Trophoblast cell (in vitro differentiated cells and primary cell): ENCODE measurements at places on chromosomes 16 and 17.

- DNase-seq = no peak
Measured at GRCh38 chr16:50265260-50265659, 1.1 kb upstream of the ADCY7 start.

- DNase-seq = no peak
Measured at GRCh38 chr17:64385187-64386083, 5.2 kb downstream of the PECAM1 start.

GRCh38 chr17:59786536-59787319, 79.3 kb downstream of the VMP1 start:
- peak; percentile 98 for DNase-seq

GRCh38 chr16:4266372-4266771, 6.5 kb downstream of the TFAP4 start:
- DNase-seq = no peak

DNA sequence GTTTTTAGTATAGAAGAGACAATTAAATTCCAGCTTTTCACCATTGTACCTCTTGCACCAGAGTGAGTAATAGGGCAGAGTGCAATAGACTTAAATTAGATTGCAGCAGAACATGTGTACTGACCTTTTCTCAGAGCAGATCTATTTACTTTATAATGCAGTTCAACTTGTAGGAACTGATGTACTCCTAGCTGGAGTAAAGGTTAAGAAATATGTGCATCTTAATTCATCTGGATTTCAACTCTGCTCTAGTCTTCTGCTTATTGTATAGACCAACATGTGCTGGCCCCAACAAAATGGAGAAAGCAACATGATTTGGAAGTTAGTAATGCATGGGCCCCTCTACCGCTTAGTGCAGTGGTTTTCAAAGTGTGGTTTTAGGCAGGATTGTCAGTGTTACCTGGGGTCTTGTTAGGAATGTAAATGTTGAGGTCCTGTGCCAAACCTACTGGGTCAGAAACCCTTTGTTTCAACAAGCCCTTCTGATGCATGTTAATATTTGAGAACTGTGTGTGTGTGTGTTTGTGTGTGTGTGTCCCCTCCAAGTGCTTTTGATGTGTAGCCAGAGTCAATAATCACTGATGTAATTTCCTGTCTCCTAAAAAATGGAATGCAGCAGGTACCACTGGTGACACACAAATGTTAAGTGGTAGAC, 138.6 kb downstream of the TOX3 start:
- DNase-seq = no peak

- no peak for DNase-seq
Measured at GRCh38 chr16:9850817-9851216, 331.4 kb downstream of the GRIN2A start.

DNA sequence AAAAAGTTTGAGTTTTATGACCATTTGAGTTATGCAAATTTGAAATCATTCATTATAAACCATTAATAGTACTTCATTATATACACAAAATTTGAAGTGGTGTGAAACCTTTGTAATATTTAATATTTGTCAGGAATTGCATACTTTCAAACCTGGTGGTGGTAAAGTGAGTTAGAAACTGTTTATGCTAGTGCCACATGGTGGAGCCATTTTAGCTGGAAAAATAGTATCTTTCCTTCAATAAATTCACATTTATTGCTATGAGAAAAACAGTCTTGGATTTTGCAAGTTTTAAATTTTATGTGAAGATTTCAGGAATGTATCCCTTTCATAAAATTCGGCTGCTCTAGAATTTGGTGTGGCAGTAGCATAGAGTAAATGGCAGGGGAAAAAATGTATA, 7.3 kb upstream of the BLMH start:
- DNase-seq = no peak

DNA sequence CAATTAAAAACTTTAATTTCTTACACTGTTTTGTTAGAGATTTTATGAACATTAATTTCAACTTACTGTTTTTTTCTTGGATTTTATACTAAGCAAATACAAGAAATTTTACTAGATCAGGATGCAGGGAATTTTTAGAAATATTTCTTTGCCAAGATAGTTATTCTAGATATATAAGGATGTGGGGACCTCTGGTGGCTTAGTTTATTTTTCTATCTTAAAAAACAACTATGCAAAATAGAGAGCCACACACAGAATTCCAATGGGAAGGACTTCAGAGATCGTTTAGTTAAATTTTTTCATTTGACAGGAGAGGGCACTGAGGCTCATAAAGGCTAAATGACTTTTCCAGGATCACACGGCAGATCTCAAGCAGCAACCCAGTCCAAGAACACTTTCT, 23.0 kb upstream of the CAPNS2 start:
- DNase-seq = peak; percentile 60

DNA sequence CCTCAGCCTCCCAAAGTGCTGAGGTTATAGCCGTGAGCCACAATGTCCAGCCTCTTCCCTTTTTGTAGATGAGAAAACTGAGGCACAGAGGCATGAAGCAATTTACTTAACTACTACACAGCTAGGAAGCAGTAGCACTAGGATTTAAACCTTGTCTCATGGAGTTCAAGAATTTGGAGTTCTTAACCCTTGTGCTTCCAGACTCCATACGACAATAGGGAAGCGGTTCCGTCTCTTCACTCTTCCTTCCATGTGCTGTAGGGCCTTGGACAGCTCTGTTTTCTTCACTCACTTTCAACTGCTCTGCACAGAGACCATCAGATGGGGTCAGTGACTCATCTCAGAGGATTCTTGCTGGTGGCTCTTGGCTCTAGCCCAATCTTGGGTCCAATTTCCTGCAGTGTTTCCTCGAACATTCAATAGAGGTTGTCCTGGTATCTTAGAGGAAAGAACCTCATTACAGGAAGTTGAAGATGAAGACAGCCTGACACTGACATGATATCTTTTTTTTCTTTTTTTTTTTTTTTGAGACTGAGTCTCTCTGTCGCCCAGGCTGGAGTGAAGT, 19.3 kb downstream of the ITGAL start:
- peak; percentile 78 for DNase-seq

GRCh38 chr17:7845359-7846062, 9.4 kb upstream of the TMEM88 start:
- no peak for DNase-seq

- no peak for DNase-seq
Measured at GRCh38 chr16:87163637-87164036, 153.6 kb downstream of the C16orf95 start.

GRCh38 chr16:1156983-1157638, 4.2 kb downstream of the CACNA1H start:
- DNase-seq = no peak

- DNase-seq = peak; percentile 39
Measured at GRCh38 chr16:46673320-46674013, 15.5 kb downstream of the VPS35 start.

- DNase-seq = peak; percentile 79
Measured at GRCh38 chr17:80984749-80985148, 6.9 kb upstream of the CHMP6 start.

DNA sequence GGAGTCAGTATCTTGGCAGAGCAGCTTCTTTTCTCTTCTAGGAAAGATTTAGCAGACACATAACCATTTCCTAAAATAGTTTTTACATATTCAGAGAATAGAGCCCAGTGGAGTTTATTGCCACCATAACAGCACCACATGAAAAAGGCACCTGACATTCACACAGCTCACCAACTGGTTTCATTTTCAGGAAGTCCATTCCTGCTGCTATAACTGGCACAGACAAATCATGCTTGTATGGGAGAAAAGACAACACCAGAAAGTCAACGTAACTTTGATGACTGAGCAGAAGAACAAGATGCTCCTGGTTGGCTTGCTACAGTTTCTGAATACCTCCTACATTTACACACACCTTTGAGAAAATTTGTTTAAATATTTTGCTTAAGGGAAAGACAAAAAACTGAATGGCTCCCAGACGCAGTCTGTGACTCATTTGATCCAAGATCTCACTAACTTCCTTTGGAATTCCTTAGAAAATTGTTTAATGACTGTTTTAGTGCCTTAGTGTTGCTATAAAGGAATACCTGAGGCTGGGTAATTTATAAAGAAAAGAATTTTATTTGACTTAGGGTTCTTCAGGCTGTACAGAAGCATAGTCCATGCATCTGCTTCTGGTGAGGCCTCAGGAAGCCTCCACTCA, 1380.6 kb downstream of the CDH8 start:
- DNase-seq = peak; percentile 27

- no peak for DNase-seq
Measured at GRCh38 chr17:77857613-77858012, 100.9 kb upstream of the TNRC6C start.

DNA sequence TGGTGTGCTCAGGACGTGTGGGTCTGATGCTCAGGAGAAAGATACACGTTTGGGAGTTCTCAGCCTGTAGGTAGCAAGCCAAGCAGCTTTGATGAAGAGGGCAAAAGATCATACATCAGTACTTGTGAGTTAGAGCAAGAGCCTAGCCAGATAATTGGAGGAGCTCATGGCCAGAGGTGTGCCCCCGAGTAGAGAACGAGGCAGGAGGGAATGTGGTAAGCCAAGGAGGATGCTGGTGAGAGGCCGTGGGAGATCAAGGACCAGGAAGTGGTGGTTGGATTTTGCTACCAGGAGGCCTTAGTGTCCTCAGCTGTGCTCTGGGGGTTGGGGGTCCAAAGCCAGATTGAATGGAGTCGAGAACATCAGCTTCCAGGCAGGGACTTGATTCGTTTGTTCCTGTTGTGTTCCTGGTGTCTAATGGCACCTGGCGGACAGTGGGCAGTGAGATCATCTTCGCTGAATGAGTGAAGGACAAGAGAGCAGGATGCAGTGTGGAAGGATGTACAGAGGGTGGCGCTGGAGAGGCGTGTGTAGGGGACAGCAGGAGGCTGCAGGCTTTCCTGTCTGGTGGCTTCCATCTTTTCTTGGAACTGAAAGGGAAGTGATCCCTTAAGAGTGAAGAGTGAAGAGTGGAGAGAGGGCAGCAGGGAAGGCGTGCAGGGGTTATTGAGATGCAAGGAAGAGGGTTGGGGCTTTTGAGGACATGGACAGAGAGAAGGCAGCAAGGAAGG, 11.6 kb downstream of the FBXL19 start:
- DNase-seq = peak; percentile 58

DNA sequence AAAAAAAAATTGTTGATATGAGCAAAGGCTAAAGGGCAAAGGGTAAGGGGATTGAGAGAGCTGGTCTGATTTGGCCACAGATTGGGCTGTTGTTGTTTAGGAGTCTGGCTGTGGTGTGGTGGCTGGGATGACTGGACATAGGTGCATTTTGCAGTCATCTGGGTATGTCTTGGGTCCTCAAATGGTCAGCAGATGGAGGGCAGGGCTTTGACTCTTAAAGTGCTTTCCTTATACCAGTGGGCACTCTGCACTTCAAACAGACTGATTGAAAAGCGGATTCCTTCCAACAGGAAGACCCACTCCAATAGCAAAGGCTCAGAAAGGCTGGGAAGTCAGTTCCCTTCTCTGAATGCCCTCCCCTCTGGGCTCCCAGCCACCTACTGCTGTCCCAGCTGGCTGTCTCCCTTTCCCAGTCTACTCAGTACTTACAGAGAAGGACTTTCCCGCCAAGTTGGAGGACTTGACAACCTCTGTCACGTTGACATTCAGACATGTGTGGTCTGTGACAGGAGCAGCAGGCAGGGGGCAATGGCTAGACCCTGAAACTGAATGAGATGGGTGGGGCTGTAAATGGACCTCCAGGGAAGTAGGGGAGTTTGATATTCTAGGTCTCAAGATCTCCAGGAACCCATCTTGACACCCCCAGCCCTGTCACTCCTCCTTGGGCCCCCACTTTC, 19.6 kb upstream of the MFSD6L start:
- no peak for DNase-seq

DNA sequence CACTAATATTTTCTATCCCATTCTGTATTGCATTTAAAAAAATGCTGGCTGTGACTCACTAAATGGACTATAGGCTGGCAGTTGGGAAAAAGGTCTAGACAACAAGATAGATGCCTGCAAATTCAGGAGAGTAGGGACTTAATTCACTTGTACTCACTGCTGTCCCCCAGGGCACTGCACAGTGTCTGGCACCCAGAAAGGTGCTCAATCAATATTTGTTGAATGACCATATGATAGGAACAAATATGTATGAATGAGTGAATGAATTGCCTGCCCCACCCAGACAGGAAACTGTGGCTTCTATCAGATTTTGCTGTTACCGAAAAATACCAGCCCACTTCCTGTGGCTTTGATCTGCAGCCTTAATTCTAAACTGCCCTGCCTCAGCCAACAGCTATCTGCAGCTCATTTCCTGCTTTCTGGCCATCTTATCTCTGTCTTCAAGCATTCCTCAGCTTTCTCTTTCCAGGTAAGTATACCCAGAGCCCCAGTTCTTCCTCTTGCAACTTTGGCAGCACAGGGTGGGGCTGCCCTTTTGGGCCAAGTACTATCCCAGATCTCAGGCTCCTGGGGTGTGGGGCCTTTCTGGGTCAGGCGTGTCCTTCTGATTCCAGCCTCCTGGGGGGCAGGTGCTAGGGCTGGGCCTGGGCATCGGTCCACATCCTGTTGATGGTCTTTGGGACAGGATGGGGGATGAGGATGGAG, 15.3 kb upstream of the TNS4 start:
- no peak for DNase-seq

DNA sequence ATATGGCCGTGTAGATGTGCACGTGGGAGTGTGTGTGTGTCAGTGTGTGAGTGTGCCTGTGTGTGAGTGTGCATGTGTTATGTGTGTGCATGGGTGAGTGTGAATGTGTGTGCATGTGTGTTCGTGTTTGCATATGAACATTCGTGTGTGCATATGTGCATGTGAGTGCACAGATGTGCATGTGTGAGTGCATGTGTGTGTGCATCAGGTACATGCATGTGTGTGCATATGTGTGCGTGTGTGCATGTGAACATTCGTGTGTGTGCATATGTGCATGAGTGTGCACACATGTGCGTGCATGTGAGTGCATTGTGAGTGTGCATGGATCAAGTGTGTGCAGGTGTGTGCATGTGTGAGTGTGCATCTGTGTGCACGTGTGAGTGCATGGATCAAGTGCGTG, 2.5 kb upstream of the TPSAB1 start:
- no peak for DNase-seq
